ENCODE measurements at places on chromosomes 2 and 18.

DNA sequence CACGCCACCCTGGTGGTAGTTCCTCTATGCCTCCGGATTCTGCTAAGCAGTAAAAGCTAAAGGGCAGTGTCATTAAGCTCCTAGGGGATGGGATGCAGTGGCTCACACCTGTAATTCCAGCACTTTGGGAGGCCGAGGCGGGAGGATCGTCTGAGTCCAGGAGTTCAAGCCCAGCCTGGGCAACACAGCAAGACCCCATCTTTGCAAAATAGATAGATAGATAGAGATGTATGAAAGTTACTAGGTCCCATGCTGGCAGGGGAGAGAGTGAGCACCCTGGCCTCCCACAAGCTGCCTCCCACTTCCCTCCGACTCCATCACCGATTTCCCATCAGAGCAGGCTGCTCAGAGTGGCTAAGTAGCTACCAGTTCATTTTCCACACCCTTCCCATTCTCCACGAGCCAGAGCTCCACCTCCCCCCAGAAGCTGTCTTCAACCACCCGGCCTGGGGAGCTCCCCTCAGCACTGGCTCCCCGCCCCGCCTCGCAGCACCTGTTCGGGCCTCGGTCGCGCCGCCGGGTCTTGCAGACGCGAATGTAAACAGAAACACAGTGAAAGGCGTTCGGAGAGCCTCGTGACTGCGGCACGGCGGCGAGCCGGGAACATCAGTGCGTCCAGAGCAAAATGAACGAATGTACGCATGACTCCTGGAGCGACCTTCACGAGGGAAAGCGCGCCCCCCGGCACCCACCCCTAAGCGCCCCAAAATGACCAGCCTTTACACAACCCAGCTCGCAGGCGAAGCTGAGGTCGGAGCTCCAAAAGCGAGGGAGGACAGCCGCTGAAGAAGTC, 598 bp upstream of the CEP68 start:
- DNase-seq = no peak

- no peak for DNase-seq
Measured at GRCh38 chr2:164439885-164440284, 181.4 kb downstream of the GRB14 start.

- no peak for DNase-seq
Measured at GRCh38 chr2:3631851-3632659, 25.9 kb upstream of the ALLC start.

DNA sequence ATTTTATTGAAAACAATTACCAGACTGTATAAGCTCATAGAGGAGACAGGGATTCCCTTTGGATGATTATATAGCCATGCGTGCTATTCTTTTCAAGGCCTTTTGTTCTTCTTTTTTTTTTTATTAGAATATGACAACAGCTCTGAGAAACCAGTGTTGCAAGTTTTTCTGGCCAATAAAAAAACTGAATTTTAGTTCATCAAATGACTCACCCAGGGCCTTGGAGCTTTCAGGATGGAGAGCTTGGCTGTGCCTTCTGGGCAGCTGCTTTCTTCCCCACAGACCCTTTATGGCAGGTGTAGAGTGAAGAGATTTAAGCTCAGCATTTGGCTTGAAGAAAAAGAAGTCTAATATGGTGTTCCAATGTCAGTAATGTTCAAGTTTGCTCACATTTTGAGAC, 497.9 kb upstream of the FANCL start:
- no peak for DNase-seq

- no peak for DNase-seq
Measured at GRCh38 chr2:178911039-178911438, 103.8 kb upstream of the TTN start.

- DNase-seq = no peak
Measured at GRCh38 chr18:41162781-41163180, 792.3 kb upstream of the PIK3C3 start.

Measured in thyroid gland (tissue), 4 donors.